Neural progenitor cell (in vitro differentiated cells): ENCODE measurements at places on chromosomes 1 and 21.

- DNase-seq, result no peak
Observed at GRCh38 chr1:25735956-25736529, 64.0 kb upstream of the SELENON start.

DNA sequence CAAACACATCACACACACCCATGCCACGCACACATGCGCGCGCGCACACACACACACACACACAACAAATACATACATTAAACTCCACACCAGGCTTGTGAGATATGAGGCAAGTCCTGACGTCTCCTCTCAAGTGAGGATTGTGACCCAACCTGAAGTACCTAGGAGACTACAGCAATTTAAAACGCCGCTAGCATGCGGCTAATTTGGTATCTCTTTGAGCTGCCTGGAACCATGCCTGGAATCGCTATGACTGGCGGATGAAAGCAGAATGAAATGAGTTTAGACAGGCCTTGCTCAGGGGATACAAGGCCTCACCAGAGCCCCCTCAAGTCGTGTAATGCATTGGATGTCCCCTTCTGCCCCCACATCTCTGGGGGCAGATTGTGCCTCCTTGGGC, 1.6 kb upstream of the RAB7B start:
- no peak for DNase-seq

DNA sequence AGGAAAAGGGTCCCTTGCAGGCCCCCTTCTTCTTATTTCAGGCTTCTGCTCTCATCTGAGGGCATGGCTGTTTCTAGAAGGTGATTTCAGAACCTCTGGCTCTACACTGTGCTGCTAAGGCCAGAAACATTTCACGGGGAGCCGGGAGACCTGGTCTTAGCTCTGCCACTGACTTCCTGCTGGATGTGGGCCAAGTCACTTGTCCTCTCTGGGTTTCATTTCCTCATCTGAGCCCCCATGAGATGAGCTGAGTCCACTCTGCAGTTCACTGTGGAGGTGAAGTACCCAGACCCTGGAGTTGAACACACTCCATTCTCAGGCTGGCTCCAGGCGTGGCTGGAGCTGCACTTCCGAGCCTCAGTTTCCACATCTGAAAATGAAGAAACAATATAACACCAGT, 2.1 kb downstream of the PADI1 start:
- DNase-seq, result no peak

DNA sequence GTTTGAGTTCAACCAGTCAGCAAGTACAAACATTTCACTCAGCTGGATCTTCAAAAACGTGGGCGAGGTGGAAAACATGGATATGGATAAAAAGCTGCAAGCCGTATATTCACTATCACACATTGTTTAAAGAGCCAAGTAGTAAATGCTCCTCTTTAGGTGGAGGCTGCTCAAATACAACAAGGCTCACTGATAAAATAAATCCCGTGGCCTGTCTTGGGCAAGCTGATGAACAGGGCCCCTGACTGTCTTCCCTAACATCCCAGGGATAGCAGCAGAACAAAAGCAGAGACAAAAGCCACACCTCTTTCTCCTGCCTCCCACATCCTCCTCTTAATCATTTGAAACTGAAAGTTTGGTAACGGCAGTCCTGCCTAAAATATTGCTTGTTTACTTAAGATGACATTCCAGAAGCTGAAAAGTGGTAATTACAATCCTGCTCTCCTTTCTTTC, 357.7 kb downstream of the TTLL7 start:
- peak; percentile 34 for DNase-seq

GRCh38 chr1:167109125-167109524, 15.2 kb downstream of the STYXL2 start:
- no peak for DNase-seq

GRCh38 chr21:17390569-17390968, 122.3 kb upstream of the CXADR start:
- DNase-seq, result no peak

DNA sequence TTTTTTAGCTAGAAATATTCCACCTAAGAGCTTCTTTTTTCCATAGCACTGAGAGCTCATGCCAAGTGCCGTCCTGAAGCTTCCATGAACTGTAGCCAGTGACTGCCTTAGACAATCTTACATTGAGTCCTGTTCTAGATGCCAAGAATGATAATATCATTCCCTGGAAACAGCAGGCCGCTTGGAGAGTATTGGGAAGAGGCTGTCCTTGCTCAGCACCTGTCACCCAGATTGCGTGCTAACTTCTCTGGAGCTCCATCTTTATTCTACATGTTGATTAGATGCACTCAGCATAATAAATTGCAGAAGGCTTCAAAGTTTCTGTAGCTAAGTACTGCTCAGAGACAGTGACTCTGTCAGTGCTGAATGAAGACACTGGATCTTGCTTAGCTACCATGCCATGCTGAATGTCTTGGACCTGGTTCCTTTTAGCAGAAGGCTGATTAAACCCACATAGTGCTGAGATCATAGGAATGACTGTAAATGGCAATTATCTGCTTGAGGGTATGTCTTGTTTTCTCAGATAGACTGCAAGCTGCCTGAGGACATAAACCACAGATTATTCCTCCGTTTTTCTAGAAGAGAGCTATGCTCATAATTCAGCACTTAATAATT, 83.1 kb upstream of the IRF2BP2 start:
- DNase-seq, result no peak

- no peak for DNase-seq
Observed at GRCh38 chr1:63264161-63264560, 58.2 kb upstream of the FOXD3 start.

GRCh38 chr1:225933072-225933471, 7.9 kb downstream of the LEFTY2 start:
- no peak for DNase-seq

- no peak for DNase-seq
Observed at GRCh38 chr1:235075777-235076308, 52.8 kb downstream of the TOMM20 start.

- peak; percentile 66 for DNase-seq
Observed at GRCh38 chr1:243738020-243738419, 112.0 kb downstream of the AKT3 start.

- DNase-seq, result peak; percentile 61
Observed at GRCh38 chr1:8701794-8702471, 115.5 kb downstream of the RERE start.

- no peak for DNase-seq
Observed at GRCh38 chr21:45723049-45723958, 79.8 kb downstream of the PCBP3 start.

DNA sequence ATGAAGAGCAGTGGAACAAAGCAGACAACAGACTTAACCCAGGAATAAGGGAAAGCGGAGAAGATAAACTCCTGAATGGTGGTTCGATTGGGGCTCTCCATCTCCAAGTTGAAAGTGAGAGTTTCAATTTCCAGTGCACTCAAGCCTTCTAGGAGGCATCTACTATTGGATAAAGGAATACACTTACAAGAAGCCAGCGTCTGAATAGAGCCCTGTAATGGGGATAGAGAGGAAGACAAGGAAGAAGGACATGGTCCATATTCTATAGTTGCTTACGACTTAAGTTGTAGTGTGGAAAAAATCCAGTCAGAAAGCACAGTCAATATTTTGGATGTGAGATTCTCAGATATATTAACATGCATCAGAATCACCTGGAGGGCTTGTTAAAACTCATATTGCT, at the start of gene OR6K2:
Gene OR6K2 (minus strand): TSS at position 101 of the 400 bp plus-strand sequence. CDS start 0 bp downstream, at position 101.
- DNase-seq, result no peak

GRCh38 chr1:223479718-223480425, 86.7 kb downstream of the CCDC185 start:
- DNase-seq, result no peak

DNA sequence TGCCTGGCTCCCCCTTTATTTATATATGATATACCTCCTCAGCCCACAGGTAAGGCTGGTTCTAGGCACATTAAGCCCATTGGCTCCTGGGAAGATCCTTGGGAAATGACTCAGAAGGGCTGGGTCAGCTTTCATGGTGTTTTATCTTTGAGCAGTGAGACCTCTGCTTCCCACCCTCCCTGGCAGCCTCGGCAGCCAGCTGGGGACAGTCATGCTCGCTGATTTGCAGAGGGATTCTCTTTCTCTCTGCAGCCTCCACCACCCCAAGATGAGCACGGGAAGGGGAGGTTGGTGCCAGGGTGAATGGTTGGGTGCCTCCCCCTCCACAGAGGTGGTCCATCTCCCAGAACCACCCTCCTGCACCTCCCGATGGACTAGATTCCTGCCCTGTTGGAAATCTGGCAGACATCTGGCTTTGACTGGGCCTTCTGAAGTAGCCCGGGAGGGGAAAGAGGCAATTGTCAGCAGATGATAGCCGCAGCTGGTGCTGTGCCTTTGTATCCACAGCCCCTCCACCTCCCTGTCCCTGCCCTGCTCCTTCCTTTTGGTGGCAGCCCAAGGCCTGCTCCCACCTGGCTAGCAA, 24.6 kb downstream of the IER5 start:
- DNase-seq, result no peak

DNA sequence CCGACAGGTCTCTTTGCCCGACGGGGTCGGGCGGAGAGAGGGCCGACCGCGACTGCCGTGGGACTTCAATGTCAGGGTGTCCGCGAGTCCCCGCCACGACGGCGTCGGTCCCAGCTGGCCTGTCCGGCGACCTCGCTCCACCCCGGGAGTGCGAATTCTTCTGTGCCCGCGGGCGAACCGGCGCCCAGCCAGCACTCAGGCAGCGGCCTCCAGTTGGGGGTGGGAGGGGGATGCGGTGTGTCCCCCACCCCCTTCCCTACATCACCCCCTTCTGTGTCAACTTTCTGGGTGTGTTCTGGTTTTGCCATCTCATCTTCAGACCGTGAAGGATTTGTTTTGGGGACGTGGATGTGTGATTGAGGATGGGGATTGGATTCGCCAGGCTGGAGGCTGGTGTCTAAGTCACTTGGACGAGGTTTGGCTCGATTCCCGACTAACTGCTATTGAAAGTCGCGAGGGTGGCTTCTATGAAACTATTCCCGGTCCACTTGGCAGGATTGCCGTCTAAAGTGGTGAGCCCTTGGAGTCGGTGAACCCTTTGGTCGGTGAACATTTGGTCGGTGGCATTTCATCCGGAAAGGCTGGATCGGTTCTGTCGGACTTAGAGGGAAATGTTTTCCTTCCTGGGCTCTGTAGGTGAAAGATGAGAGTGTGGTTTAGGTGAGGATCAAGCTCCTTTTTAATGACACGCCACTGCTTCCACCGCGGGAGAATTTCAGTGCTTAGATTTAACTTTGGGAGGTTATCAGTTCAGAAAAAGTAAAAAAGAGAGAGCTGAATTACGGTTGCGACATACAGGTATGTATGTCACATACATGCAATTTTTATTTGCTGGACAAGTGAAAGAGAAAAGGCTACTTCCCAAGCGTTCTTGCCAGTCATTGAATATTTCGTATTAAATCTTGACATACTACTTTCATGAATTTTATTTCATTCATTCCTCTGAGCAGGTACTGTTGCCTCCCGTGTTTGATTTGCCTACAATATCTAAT, 771 bp downstream of the ABCD3 start:
- peak; percentile 58 for DNase-seq
